ENCODE measurements at places on chromosomes 12 and 14. TPM values are rescaled to one million over a fixed set of nuclear protein-coding genes. Genes with fewer than 3 reads are reported as not detected.

The OAS3 gene
- total RNA-seq = 62.9 TPM

The PDZRN4 gene
- total RNA-seq = not detected

The GPR162 gene
- total RNA-seq = 2.0 TPM

The GUCY2C gene
- not detected for total RNA-seq

The CLEC2A gene
- total RNA-seq = not detected

The CMA1 gene
- total RNA-seq = not detected

The SERPINA1 gene
- total RNA-seq = 0.87 TPM

The SOCS2 gene
- 58.6 TPM for total RNA-seq

The KIF5A gene
- 0.10 TPM for total RNA-seq

The P2RX2 gene
- total RNA-seq = not detected

The DTX1 gene
- 0.34 TPM for total RNA-seq

The GPR68 gene
- total RNA-seq = 3.7 TPM

The TMEM63C gene
- total RNA-seq = 0.35 TPM

The C12orf50 gene
- not detected for total RNA-seq

The CCDC38 gene
- not detected for total RNA-seq

The MBIP gene
- total RNA-seq = 11.0 TPM

The TAS2R43 gene
- not detected for total RNA-seq

- no peak for DNase-seq
Observed at GRCh38 chr14:22535126-22535525, 53.9 kb downstream of the DAD1 start.

DNA sequence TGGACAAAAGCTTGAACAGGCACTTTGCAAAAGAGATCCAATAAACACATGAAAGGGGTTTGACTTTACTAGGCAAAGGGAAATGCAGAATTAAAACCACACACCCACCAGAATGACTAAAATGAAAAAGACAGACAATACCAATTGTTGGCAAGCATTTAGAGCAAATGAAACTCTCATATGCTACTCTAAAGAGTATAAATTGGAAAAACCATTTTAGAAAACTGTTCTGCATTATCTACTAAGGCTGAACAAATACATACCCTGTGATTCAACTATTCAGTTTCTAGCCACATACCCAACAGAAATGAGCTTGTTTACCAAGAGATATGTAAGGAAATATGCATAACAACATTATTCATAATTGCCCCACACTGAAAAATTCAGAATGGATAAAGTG is 8.5 kb upstream of the IL22 start:
- DNase-seq = no peak

DNA sequence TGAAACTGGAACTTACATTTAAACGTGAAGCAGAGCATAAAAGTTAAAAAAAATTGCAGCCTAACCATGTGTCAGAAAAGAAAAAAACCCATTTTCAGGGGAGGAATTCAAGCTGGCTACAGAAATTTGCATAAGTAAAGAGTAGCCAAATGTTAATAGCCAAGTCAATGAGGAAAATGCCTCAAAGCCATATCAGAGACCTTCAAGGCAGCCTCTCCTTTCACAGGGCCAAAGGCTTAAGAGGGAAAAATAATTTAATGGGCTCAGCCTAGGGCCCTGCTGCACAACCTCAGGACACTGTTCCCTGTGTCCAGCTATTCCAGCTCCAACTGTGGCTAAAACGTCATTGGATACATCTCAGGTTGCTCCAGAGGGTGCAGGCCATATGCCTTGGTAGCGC is 749.5 kb downstream of the FLRT2 start:
- DNase-seq = no peak

DNA sequence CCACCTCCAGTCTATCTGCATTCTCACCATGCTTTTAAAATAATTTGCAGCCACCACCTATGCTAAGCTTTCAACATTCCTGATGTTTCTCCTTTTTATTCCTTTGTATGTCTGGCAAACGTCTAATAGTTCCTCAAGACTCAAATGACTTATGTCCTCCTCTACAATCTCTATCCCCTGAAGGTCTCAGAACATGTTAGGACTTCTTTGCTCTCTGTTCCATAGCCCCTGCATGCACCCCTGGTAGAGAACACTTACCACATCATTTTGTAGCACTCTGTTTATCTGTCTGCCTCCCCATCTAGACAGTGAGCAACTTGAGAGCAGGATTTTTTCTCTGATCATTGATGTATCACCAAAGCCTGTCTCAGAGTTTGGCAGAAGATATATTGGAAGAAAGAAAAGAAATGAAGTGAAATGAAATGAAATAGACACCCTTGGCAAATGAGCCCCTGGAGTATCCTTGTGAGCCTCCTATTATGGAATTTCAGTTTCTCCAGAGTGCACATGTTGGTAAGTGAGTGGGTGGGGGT is 1231.2 kb upstream of the FLRT2 start:
- DNase-seq = no peak

- DNase-seq = no peak
Observed at GRCh38 chr14:68878908-68879307, 86.0 kb upstream of the ZFP36L1 start.

DNA sequence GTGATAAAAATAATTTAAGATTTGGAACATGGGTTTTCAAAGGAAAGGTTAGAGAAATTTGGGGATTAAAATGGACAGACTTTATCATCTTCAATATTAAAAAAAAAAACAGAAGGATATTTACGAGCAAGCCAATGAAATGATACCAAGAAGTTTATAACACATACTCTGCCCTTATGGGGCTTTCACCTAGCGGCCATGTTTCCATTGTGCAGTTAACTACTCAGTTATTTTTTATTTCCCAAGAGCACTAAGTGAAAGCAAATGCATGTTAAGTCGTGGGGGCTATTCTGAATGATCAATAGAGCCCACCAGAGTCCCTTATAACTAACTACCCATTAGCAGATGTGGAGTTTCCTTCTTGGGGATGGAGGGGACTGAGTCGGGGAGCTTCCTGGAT is 53.9 kb downstream of the ETV6 start:
- no peak for DNase-seq

DNA sequence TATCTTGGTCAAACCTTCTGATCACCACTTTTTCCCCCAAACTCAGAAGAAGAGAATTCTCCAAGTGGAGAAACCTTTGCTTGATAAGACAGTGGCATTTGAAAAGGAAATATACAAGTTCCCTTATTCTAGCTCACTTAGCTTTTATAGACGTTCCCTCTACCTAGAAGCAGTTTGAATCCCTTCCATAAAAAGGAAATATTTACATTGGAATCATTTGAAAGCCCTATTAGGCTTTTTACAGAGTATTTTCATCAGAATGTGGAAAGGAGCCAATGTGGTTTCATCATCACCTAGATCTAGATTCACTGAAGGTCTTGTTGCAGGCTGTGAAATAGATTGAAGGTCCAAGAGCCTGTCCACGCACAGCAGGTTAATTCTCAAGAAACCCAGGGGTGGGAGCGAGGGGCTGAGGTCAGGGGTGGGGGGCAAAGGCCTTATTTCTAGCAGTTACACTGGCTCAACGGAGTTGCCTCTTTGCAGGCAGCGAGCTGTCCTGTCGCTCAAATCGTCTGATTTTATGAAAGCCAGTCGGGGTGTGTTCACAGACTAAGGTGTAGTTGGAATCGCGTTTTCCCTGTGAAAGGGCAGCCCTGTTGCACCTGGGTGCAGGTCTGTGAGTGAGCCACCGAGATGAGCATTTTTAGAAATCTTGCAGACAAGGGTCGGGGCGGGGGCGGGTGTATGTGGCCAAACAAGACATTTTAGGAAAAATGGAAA is 45.6 kb downstream of the AACS start:
- DNase-seq = no peak

DNA sequence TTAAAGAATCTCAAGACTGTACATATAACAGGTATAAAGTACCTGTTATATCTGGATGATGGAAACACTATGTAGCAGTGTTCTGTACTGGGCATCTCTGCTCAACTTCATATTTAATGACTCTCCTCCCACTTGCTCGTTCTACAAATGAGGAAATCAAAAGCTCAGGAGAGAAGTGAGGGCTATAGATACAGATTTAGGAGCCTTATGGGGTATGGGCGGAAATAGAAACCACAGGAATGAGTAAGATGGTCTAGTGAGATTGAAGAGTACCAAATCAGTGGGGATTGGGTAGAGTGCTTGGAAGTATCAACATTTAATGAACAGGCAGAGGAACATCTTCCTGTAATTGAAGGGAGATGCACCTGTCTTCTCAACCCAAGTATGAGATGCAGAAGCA is 23.8 kb upstream of the POLR3B start:
- DNase-seq = no peak

DNA sequence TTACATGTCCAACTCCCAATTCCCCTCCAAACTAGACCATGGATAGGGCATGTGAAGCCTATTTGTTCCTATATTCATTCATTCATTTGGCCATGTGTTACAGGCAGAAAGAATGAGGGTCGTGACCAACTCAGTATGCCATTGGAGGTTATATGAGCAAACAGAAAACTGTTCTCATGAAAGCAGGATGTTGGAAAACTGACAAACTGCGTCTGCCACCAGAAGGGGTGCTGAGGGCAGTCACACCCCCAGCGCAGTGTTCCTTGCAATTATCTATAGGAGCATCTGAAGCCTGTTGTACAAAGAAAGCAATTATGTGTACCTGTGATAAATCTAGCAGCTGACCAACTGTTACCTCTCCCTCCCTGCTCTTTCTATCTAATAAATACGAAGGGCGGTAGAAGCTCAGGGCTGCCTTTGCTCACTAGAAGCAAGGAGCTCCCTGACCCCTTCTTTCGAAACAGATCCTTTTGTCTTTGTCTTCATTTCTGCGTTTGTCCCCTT is 21.1 kb downstream of the ENTPD5 start:
- DNase-seq = no peak

GRCh38 chr14:96574171-96574632 is 72.0 kb downstream of the PAPOLA start:
- DNase-seq = no peak

GRCh38 chr14:103692871-103693270 is 22.4 kb downstream of the XRCC3 start:
- DNase-seq = no peak

GRCh38 chr12:88448337-88448915 is 131.8 kb downstream of the KITLG start:
- no peak for DNase-seq

DNA sequence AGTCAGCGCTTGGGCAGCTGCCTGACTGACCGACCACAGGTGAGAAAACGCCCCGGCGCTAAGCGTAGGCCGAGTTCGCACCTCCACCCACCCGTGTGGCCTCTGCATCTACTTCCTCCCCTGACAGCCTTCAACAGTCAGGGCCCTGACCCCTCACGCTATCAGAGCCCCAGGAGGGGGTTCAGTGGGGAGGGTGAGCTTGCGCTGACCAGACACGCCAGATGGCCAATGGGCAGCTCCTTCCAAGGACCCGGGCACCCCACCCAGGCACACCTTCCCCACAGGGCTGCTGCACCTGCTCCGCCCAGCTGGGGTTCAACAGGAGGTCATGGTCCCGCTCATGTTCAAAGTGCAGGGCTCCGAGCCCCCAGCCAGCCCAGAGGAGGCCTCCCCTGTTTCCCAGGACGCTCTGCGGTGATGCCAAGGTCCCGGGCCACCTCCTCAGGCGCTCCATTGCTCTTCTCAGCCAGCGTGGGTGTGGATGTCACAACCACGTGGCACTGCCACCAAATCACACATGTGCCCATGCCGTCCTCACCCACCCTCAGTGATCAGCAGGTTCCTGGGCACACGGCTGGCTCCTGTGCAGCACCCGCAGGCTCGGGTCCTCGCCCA is 48.7 kb upstream of the BCL11B start:
- DNase-seq = no peak

- no peak for DNase-seq
Observed at GRCh38 chr12:45076417-45077026, 25.6 kb upstream of the DBX2 start.

DNA sequence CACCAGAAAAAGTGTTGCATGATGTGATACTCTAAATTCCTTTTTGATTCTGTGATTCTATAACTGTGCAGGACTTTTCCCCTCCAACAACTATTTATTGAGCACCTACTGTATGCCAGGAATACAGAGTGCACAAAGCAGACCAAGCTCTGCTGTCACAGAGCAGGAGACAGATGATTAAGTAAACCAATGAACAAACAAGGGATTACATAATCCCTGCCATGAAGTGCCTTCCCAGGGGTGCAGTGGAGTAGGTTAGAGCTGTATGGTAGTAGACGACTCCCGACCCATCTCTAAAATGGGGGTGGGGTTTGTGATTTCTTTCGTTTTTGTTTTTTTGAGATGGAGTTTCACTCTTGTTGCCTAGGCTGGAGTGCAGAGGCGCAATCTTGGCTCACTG is 213.9 kb downstream of the TBX5 start:
- no peak for DNase-seq

- no peak for DNase-seq
Observed at GRCh38 chr12:14982991-14983390, 10.1 kb downstream of the PDE6H start.

- no peak for DNase-seq
Observed at GRCh38 chr12:11657511-11657910, 8.0 kb downstream of the ETV6 start.

DNA sequence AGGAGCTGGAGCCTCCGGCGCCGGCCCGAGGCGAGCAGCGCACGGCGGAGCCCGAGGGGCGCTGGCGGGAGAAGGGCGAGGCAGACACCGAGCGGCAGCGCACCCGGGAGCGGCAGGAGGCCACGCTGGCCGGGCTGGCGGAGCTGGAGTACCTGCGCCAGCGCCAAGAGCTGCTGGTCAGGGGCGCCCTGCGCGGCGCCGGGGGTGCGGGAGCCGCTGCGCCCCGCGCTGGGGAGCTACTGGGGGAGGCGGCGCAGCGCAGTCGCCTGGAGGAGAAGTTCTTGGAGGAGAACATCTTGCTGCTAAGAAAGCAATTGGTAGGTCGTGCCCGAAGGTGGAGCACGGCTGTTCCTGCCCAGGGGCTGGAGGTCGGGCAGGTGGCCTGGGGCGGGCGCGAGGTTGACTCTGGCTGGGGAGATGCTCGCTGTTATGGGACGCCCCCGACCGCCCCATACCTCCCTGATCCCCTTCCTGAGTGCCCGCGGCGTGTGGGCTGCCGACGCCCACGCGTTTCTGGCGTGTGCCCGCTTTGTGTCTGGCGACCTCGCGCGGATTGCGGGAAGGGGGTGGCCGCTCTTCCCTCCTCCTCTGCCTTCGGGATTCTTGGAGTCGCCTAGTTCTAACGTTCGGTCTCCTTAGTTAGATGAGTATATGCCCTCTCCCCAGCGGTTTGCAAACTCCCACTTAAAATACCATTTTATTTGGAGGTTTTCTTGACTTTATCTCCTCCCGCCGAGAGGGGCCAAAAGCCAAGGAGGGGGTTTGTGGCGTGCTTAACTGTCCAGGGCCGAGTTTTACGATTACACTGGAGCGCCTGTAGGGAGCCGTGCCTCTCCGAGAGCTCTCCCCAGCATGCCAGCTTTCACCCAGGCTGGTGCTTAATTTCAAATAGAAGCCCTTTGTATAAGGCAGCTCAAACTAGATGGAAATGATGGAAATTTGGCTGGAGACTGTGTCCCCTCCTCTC is 752 bp downstream of the DACT1 start:
- DNase-seq = no peak

DNA sequence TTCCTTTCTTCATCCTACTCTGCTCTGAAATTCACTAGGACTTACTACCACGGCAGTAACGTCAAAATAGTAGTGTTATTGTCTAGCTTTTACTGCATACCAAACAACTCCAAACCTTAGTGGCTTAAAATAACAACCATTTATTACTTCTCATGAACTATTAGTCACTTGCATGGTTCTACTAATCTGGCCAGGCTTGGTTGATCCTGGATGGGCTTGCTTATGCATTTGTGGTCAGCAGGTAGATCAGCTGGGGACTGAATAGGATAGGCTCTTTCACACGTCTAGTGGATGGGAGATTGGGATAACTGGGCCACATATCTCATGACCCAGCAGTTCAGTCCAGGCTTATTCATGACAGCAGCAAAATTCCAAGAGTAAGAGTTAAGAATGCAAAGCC is 9.4 kb upstream of the SLC35F4 start:
- no peak for DNase-seq

GRCh38 chr12:3898756-3899155 is 25.6 kb upstream of the PARP11 start:
- DNase-seq = no peak

GRCh38 chr14:82414853-82415539 is 881.3 kb upstream of the SEL1L start:
- no peak for DNase-seq
